CD8-positive, alpha-beta T cell (primary cell): ENCODE measurements at places on chromosomes 1 and 21.

DNA sequence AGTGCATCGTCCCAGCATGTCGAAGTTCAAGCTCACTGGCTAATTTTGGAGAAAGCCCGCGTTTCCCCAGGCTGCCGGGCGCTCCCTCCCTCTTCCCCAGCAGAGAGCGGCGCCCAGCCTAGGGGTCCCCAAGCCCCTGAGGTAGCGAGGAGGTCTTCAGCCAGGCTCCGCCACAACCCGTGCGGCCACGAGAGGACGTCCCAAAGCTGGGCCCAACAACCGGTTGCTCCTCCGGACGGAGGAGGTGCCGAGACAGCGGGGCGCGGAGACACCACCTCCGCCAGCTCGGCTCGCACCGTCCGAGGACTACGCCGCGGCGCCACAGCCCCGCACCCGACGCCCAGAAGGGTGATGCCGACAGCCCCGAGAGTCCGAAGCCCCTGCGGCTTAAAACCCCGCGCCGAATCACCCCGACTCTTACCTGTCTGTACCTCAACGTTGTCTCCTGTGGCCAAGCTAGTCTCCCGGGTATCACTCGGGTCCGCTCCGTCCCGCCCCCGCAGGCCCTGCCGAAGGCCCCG lies at the start of gene DENND2C:
DENND2C (minus strand) TSS at position 488 of the 521 bp plus-strand sequence. CDS start 44,065 bp downstream, outside the sequence.
- peak; percentile 83 for DNase-seq

GRCh38 chr1:176110203-176110602 lies 96.9 kb downstream of the COP1 start:
- no peak for DNase-seq

- no peak for DNase-seq
Measured at GRCh38 chr1:7329868-7330615, 441.1 kb upstream of the VAMP3 start.

DNA sequence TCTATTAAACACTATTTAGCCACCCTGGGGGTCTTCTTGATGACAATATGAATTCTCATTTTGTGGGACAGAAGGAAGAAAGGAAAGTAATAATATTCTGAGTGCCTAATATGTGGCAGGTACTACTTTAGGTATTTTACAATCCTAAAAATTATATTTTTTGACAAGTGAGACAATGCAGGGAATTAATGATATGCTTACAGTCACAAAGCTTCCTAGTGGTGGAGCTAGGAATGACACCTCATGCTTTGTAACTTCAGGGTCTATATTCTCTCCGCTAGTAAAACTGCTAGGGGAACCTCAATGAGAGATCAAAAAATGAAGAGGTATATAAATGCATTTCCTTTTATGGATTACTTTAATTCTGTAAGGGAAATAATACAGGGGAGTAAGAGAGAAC lies 44.3 kb downstream of the TPR start:
- no peak for DNase-seq

DNA sequence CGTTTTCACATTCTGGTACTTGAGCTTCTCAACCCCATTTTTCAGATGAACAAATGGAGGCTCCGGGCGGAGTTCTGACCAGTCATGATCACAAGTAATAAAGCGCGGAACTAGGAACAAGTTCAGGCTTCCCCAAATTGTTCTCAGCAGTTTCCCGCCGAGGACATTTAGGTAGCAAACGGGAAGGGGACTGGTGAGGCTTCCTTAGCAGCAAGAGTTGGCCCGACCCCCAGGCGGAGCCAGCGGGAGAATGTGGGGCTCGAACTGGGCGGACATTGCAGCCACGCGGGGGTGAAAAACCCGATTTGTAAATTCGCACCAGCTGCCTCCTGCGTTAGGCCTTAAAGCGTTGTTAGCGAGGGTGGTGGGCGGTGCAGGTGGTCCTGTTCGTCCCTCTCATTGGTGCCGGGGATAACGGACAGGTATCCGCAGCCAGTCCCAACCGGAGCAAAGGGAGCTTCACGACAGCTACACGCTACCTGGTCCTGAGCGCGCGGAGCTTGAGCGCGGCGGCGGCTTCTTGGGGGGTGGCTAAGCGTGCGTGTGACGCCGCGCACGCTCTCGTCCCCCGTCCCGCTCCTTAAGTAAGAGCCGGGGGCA lies 15.3 kb downstream of the SEMA6C start:
- peak; percentile 91 for DNase-seq

GRCh38 chr1:14946684-14947238 lies 206.8 kb upstream of the TMEM51 start:
- no peak for DNase-seq

DNA sequence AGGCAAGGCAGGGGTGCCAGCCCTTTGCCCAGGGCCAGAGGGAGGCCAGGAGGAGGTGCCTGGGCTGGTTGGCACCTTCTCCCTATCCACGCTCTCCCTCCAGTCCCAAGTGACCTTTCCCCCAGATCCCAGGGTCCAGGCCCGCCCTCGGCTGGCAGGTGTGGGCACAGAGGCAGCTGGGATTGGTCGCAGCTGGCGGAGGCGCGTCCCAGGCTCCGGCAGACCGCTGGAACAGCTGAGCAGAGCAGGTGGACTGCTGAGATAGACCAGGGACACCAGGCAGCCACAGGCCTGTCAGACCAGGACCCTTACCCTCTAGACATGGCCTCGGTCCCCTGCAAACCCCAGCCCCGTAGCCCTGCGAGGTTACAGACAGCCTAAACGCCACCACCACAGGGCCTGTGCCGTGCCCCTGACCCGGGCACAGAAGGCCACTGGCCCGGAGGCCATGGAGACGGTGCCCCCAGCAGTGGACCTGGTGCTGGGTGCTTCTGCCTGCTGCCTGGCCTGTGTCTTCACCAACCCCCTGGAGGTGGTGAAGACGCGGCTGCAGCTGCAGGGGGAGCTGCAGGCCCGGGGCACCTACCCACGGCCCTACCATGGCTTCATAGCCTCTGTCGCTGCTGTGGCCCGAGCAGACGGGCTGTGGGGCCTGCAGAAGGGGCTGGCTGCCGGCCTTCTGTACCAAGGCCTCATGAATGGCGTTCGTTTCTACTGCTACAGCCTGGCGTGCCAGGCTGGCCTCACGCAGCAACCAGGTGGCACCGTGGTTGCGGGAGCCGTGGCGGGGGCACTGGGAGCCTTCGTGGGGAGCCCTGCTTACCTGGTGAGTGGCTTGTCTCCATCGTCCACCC lies at the start of gene SLC25A34:
SLC25A34 (plus strand) TSS at position 221 of the 854 bp plus-strand sequence; CDS start at position 449, 228 bp downstream.
- DNase-seq = no peak

- DNase-seq = no peak
Measured at GRCh38 chr1:226946285-226946684, 6.2 kb downstream of the COQ8A start.

- DNase-seq = no peak
Measured at GRCh38 chr1:53141487-53142055, 867 bp downstream of the SLC1A7 start.
